ENCODE measurements at places on chromosomes 1 and 21. TPM values are rescaled to one million over a fixed set of nuclear protein-coding genes. Genes with fewer than 3 reads are reported as not detected.

DNA sequence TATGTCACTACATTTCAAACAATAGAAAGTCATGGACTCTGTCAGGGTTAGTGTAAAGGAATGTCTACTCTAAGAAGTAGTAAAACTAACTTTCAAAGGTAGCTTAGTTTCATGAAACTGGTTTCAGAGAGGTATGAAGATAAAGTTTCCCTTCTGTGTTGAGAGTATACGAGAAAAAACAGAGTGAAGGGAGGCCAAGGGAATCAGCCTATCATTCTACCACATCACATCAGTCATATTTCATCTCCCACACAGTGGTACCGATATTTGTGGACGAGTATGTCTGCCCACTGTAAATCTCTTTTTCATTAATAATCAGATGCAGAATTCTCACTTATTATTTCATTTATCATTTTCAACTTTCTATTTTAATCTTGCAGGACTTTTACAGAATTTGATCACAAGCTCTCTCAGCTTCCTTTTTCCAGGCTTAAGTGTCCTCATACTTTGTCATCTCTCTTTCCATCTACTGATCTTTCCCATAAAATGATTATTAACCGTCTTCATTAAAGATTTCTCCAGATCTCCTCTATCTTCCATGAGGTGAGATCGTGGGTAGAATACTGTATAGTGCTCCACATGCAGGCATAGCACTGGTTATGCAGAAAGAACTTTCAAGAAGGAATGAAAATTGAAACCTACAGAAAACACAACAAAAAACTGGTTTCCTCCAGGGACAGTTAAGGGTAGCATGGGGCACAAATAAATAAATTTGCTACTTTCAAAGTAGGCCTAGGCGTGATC lies 11.5 kb upstream of the IFI16 start:
- no peak for ATAC-seq

DNA sequence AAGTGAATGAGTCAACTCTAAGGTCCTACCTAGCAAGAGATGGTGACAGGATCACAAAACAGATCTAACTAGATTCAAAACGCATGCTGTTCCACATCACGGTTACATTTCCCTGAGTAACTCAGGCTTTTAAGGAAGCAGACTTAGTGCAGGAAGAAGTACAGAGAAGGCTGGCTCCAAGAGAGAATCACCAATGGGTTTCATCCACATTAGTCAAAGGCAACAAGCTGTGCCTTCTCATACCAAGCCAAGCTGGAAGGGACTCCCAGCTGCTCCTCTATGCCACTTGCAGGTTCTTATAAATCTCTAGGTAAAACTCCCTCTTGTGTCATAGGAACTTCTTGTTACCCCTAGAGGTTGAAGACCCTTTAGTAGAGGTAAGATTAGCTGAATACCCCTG lies 109.0 kb downstream of the KCNH1 start:
- no peak for ATAC-seq

SLC9C2 gene
- total RNA-seq = not detected

GORAB gene
- total RNA-seq = 6.7 TPM

- no peak for ATAC-seq
Observed at GRCh38 chr1:121586369-121587229, 401.8 kb downstream of the SRGAP2C start.

All from gastroesophageal sphincter (tissue), 4 donors.